ENCODE measurements at places on chromosomes 5 and 9.

GRCh38 chr9:17063535-17064135, 71.2 kb upstream of the CNTLN start:
- peak; percentile 23 for DNase-seq

DNA sequence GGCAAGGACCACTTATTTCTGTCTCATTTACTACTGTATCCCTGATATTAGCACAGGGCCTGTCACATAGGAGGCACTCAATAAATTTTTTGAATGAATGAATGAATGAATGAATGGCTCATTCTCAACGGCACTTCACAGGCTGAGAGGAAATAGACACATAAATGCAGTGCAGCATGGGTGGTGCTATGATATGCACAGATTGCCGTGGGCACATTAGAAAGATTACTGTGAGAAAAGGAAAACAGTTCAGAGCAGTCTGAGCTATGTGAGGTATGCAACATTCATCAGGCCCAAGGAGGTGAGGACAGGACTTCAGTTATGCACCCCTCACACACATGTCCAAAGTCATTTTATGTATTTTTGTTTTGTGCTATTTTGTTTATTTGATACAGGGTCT, 6.4 kb upstream of the NOL6 start:
- no peak for DNase-seq

GRCh38 chr9:82549174-82549821, 513.6 kb downstream of the RASEF start:
- DNase-seq = no peak

- DNase-seq = peak; percentile 31
Measured at GRCh38 chr5:149735066-149735465, 5.0 kb downstream of the PPARGC1B start.

- DNase-seq = no peak
Measured at GRCh38 chr5:175133185-175133584, 310.8 kb downstream of the DRD1 start.

DNA sequence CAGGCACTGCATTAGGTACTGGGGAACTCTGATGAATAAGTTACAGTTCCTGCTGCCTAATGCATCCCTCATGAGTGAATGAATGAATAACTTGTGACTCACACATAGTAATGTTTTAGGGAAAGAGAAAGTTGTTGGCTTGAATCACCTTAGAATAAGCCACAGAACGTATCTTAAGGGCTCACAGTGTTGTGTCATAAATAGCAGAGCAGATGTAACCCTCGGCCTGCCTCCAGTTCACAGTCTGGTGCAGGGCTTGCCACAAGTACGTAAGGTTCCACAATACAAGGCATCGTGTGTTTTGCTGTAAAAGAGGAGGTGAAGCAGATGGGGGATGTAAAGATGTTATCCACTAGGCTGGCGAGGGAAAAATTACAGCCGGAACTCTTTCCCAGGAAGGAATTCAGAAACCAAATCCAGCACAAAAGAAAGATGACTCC, 218.7 kb downstream of the TRPM3 start:
- DNase-seq = no peak

GRCh38 chr9:35690294-35690613, 529 bp upstream of the TPM2 start:
- no peak for DNase-seq

- no peak for DNase-seq
Measured at GRCh38 chr5:107633171-107633901, 37.4 kb downstream of the EFNA5 start.

DNA sequence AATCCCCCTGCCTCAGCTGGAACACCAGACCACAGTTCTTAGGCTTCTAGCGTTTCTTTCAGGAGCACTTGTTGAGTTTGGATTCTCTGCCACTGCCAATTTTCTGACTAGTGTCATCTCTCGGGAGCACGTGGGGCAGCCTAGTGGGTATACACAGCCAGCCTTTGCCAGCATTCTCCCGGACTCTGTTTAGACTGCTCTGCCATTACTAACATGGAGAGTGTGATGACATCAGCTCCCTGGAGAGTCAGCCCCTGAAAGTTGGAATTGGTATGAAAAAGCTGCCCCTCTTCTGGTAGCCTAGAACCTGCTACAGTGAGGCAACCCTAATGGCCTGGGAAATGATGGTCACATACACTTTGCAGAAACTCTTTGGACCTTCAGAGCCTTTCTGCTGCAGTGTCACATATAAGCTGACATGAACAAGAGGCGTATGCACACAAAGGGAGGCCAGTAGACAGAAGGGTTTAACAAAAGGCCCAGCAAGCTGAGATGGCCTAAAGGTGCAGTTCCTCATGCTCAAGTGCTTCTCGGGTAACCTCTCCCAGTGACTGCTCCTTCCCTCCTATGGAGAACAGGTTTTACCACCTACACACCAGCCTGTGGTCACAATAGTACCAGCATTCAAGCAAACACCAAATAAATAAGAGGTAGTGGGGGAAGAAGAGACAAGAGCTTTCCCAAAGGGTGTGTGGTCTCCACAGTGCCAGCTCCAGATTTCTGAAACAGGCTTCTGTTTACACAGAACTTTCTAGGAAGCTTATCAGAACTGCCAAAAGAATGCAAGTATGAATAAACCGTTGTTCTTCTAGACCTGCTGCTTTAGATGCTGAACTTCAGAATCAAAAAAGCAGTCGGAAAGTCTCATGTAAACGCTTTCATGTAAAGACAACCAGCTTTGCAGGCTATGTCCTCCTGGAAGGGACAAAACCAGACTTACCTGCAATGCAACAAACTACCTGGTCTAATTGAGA, 16.5 kb downstream of the SPACA9 start:
- DNase-seq = no peak

GRCh38 chr9:21801683-21802417, 586 bp upstream of the MTAP start:
- peak; percentile 67 for DNase-seq

- no peak for DNase-seq
Measured at GRCh38 chr9:18499980-18500379, 26.0 kb downstream of the ADAMTSL1 start.

DNA sequence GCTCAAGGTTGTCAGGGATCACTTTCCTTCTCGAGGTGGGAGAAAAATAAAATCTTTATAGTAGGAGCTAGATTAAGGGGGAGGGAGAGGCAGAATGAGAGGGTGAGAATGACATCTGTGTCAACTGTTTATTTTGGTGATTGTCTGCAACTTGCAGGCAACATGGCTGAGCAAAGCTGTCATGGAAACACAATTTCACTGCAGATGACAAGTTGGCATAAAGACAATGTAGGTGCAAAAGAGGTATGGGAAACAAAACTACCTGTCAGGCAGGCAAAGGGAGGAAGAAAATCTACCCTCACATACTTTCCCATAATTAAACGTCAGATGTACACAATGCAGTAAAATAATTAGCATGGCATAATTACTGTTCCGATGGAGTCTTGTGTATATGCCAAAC, 167.4 kb downstream of the SLIT3 start:
- DNase-seq = peak; percentile 3

GRCh38 chr5:167967494-167968177, 323.8 kb upstream of the WWC1 start:
- no peak for DNase-seq

- DNase-seq = no peak
Measured at GRCh38 chr5:129249886-129250285, 155.3 kb downstream of the ISOC1 start.

DNA sequence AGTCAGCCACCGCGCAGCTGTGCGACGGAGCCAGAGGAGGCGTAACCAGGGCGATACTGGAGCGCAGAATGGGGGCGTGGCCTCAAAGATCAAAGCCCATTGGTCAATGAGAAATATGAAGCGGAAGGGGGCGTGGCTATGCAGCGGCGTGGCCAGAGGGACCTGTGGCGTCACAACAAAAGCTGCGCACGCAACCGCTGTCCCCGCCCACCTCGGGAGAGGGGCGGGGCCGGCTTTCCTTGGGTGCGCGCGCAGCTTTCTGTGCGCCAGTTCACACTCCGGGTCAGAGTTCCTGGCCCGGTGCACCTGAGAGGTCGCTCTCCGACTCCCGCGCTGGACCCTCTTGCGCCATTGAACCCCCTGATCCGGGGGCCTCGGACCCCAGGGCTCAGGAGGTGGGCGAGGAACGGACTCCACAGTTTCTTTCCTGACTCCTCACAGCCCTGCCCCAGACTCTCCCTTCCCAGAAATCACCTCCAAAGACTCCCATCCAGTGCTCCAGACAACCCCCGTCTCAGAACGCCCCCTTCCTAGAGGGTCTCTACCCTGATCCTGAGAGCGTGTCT, at the start of gene SWI5:
SWI5 (plus strand) TSS at position 269 of the 566 bp plus-strand sequence.
- DNase-seq = peak; percentile 100

GRCh38 chr5:176727983-176728675, 80.8 kb downstream of the TSPAN17 start:
- no peak for DNase-seq

GRCh38 chr9:93319301-93319991, 132.0 kb upstream of the FAM120A start:
- DNase-seq = no peak

GRCh38 chr9:4192450-4192849, 107.4 kb downstream of the GLIS3 start:
- no peak for DNase-seq

DNA sequence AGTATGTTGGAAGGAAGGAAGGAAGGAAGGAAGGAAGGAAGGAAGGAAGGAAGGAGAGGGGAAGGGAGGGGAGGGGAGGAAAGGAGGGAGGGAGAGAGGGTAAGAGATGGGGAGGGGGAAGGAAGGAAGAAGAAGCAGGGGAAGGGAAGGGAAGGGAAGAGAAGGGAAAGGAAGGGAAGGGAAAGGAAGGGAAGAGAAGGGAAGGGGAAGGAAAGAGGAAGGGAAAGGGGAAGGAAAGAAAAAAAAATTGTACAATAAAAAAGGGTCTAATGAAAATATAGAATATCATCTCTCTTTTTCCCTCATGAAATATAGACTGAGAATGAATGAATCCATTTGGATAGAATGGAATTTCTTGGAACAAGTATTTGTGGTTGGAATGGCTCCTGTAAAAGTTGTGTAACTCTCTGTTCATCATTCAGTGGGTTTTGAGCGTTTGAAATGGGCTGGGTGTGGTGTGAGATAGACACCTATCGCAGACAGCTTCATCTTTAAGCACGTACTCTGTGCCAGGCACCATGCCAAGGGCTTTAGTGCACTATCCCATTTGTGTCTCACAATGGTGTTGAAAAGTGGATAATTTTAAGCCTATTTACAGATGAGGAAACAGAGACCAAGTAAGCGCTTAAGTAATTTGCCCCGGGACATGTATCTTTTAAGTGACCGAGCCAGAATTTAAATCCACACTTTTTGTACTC, 11.6 kb upstream of the PAPPA start:
- no peak for DNase-seq

DNA sequence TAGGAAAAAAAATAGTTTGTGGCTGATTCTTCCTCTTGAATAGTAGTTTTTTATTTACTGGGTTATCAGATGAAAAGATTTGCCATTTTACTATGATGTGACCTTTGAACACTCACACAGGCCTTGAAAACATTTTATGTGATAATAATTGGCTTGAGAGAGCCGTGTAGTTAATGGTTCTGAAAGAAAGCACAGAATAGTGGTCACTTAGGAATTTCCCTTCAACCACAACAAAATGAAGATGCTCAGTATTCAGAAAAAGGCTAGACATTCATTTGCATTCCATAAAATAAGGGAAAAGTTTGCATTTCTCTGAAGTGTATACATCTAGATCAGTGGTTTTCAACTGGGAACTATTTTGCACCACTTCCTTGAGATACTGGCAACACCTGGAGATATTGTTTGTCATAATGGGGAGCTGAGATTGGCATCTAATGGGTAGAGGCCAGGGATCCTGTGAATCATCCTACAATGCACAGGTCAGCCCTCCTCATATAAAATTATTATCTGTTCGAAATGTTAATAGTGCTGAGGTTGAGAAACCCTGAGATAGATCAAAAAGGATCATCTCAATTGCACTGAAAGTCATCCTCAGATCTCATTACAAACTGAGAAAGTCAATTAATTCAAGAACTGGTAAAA, 446.4 kb upstream of the CCNG1 start:
- DNase-seq = no peak

DNA sequence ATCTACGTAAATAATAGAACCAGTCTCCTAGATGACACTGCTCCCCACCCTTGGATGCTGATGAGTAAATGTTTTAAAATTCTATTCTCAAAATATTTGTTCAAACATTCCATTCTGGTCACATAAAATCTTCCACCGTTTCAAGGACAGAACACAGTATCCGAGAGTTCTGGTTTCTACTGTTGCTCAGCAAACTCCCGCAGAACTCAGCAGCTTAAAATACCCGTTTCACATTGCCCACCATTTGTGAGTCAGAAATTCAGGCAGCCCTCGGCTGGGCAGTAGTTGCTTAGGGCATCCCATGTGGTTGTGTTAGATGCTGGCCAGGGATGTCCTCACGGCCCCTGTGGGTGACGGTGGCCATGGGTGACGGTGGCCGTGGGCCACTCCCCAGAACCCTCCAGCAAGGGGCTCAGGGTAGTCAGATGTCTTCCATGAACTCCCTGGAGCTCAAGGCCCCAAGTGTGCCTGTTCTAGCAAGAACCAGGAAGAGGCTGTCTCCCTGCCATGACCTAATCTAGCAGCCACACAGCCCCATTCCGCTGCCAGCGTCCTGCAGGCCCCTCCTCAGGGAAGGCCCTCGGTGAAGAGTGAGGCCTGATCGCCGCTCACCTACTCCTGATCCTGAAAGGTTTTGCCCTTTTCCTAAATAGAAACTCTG, 17.4 kb downstream of the MGAT1 start:
- DNase-seq = peak; percentile 44

GRCh38 chr5:33692980-33693379, 198.8 kb downstream of the ADAMTS12 start:
- DNase-seq = no peak

DNA sequence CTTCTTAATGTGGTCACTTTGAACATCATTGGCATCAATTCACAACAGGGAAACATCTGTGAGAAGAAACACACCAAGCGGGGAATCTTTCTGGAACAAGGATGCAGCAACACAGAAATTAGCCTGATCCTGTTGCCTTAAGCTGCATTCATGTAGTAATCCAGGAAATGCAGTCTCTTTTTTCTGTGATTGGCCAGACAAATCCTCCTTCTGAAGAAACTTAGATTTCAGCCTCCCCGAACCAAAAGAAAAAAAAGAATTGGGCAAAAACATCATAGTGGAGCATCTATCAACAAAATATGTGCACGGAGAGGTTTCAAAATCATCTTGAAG, 7.2 kb upstream of the XPA start:
- DNase-seq = no peak

GRCh38 chr9:22457448-22457847, 10.8 kb downstream of the DMRTA1 start:
- DNase-seq = no peak

GRCh38 chr5:141711687-141712086, 29.7 kb upstream of the ARAP3 start:
- DNase-seq = no peak

DNA sequence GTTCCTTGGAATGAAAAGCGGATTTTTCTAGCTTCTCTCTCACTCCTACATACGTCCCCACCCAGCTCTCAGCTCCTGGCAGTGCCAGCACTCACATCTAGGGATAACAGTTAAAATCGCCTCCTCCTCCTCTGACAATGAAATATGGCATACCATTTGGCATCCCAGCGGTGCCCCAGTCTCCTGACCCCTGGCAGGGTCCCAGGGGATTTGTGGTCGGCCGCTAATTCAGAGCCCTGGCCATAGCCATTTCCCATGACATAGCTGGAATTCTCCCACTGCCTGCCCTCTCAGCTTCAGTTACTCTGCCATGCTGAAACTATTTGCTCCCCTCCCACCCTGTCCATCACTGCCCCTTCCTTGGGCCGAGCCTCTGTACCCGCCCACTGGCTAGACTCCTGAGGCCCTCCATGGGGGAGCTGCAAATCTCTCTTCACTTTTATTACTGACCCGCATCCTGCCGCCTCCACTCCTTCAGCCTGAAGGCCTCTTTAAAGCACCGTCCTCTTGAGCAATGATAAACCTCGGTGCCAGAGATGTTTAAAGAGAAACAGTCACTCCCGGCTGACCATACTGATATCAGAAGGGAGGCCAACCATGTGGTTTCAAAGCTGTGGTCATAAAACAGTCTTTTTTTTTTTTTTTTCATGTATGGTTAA, 139.8 kb downstream of the SLIT3 start:
- peak; percentile 48 for DNase-seq
